ENCODE measurements at places on chromosomes 12 and 14. TPM values are rescaled to one million over a fixed set of nuclear protein-coding genes. Genes with fewer than 3 reads are reported as not detected.

The TRMT61A gene
- 9.2 TPM for total RNA-seq

The EMP1 gene
- 9.2 TPM for total RNA-seq

The PLEKHG7 gene
- total RNA-seq, result not detected

The KLRC2 gene
- total RNA-seq, result 0.27 TPM

The RNASE8 gene
- not detected for total RNA-seq

The PLA2G1B gene
- total RNA-seq, result not detected

The THTPA gene
- total RNA-seq, result 5.9 TPM

The ANKRD33 gene
- not detected for total RNA-seq

The EAPP gene
- 37.7 TPM for total RNA-seq

The CCDC175 gene
- total RNA-seq, result not detected

The KRT71 gene
- total RNA-seq, result not detected

The TMEM179 gene
- total RNA-seq, result not detected

The LRRK2 gene
- not detected for total RNA-seq

The CHST11 gene
- total RNA-seq, result 40.0 TPM

The EIF2S1 gene
- total RNA-seq, result 139 TPM

The SLC10A1 gene
- not detected for total RNA-seq

The CDH24 gene
- 1.1 TPM for total RNA-seq

The ZDHHC22 gene
- total RNA-seq, result not detected

The PTPRQ gene
- not detected for total RNA-seq

DNA sequence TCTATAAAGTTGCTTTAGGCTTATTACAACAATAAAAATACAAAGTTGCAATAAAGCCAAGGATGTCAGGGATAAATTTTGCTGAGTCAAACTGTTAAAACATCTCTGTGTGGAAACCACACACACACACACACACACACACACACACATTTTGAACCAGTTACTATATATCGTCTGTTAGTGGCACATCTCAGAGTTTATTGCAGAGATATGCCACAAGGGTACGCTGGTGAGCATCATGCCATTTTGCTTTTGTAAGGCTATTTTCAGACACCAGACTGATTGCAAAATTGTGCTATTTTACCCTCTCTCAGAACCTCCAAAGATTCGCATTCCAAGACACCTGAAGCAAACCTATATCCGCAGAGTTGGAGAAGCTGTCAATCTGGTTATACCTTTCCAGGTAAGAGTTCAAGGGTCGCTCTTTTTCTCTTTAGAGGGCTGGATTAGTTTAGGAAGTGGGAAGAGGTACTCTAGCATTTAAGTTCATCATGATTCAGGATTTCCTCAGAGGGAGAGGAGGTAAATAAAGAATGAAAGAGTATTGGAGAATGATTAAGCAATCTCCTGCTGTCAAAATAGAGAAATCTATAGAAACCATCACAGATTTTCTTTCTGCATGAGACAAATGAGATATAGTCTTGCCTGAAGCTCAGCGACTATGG is 27.3 kb upstream of the CHPT1 start:
- DNase-seq, result no peak

DNA sequence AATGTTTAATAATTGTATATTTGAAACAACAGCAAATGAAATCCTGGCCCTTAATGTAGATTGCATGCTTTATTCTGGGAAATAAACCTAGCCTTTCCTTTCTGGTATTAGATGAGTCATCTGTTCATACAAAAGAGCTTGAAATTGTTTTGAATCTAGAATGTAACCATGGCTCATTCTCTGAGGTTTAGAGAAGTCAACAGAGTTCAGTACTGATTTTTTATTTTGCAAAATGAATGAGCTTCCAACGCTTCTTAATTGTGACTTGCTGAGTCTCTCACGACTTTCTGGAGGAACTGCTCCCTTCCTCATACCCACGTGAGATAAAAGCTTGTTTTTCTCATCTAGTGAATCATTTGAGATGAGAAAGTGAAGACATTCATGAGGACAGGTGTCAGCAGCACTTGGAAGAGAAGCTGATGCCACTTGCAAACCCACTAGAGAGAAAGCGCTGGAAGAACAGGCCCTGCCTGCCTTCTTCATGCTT is 509.6 kb downstream of the VRK1 start:
- peak; percentile 39 for DNase-seq

- DNase-seq, result no peak
These were observed 155.2 kb downstream of the SLC38A4 start for GRCh38 chr12:46670636-46671035.

- no peak for DNase-seq
These were observed 180.0 kb upstream of the PRMT8 start for GRCh38 chr12:3311027-3311402.

- no peak for DNase-seq
These were observed 707 bp upstream of the MED6 start for GRCh38 chr14:70601162-70601561.

DNA sequence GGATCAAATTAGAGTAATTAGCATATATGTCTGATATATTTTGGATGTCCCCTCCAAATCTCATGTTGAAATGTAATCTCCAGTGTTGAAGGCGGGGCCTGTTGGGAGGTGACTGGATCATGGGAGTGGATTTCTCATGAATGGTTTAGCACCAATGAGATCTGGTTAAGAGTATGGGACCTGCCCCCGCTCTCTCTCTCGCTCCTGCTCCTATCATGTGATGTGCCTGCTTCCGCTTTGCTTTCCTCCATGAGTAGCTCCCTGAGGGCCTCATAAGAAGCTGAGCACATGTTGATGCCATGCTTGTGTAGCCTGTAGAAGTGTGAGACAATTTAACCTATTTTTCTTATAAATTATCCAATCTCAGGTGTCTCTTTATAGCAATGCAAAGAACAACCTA is 73.1 kb downstream of the PAWR start:
- DNase-seq, result no peak

GRCh38 chr12:2722806-2723205 is 72.0 kb upstream of the FKBP4 start:
- no peak for DNase-seq

DNA sequence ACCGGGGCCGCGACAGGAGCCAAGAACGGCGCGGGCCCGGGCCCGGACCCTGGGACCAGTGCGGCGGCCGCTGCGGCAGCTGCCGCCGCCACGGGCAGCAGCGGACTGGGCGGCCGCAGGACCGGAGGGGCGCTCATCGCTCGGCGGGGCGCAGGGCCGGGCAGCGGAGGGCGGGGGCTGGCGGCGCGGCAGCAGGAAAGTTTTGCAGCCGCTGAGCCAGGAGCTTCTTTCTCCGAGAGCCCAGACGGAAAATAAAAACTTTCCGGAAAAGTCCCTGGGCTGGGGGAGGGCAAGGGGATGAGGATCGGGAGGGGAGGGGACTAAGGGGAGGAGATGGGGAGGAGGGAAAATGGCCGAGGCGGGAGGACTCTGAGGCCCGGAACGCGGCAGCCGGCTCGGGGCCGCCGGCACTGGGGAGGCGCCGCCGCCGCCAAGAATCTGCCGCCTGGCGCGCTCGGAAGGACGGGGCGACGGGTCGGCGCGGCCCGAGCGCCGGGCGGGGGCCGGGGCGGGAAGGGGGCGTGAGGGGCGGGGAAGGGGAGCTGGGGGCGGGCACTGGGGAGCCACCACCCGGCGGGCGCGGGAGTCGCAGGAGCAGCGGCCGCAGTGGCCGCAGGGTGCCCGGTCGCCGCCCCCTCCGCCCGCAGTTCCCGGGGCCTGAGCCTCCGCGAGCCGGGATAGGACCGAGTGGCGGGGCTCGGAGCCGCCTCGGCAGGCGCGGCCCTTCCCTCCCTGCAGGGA is at the start of gene PRKD1:
PRKD1 (minus strand) TSS at position 472 of the 741 bp plus-strand sequence.
- DNase-seq, result no peak

GRCh38 chr14:92385561-92385960 is 62.6 kb downstream of the SLC24A4 start:
- no peak for DNase-seq

- no peak for DNase-seq
These were observed 191.5 kb downstream of the SLC5A8 start for GRCh38 chr12:101018540-101018939.

- peak; percentile 83 for DNase-seq
These were observed 4.9 kb upstream of the GPR132 start for GRCh38 chr14:105069871-105070759.

- DNase-seq, result no peak
These were observed 900.6 kb downstream of the VRK1 start for GRCh38 chr14:97697772-97698171.

DNA sequence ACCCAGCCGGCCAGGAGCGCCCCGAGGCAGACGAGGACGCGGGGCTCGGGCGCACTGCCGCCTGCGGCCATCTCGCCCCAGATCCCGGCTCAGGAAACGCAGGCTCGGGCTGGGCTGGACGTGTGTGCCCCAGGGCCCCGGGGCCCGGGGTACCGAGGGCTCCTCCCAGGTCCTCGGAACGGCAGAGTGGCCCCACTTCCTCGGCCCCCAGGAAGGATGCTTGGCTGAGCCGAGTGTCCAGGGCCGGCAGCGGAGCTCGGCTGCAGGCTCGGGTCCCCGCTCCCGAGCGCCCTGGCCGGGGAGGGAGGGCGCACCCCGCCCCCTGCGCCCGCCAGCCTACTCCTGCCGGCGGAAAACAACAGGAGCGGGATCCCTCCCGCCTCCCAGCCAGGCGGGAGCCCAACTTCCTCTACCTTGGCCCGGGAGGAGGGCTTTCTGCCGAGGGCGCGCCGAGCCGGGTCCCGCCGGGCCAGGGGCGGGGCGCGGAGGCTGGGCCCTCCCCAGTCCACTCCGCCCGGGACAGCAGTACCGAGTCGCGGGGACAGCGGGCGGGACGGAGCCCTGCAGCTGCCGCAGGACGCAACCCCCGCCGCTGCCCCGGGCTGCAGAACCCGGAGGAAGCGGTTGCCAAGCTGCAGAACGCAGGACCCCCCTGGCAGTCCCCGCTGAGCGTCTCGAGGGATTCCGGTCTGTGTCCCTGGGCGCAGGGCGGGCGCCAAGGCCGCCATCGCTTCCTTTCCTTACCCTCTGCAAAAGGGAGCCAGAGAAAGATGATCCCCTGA is at the start of gene VSIG10:
VSIG10 (minus strand) TSS at position 411 of the 782 bp plus-strand sequence; CDS start at position 71, 340 bp downstream.
- no peak for DNase-seq

DNA sequence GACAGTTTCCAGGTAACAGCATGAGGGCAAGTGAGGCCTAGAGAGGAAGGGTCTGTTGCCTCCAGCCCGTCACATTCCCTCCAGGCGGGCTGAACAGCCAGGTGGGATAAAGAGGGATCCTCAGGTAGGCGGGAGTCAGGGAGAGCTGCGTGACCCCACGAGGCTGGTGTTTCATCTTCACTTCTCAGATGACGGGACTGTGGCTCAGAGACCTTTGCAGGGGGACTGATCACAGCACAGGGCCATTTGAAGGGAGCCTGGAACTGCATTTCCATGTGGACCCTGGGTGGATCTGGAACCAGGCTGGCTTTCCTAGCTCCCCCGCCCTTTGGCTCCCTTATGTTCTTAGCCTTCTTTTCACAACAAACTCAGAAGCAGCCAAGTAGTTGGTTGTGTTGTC is 37.4 kb downstream of the SH2B3 start:
- peak; percentile 46 for DNase-seq

- DNase-seq, result no peak
These were observed 404.2 kb downstream of the GLT1D1 start for GRCh38 chr12:129257524-129257923.

DNA sequence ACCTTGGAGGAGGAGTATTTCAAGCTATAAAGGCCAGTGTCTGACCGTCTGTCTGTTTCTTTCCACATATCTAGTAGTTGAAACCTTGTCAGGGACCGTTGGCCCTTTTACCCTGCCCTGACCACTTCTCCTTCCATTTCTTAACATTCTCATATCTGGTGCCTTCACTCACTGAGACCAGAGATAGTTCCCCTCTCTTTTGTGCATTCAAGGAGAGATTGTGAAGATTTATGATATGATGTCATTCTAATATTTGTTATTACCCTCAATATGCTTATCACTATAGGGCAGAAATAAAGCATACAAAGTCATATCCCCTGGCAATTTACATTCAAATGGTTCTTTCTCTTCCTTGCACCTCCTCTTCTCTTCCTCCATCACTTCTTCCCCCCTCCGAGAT is 83.3 kb downstream of the PLXNC1 start:
- DNase-seq, result no peak

- no peak for DNase-seq
These were observed 271.5 kb upstream of the TBX3 start for GRCh38 chr12:114955414-114956014.

GRCh38 chr12:3680919-3681594 is 71.9 kb downstream of the CRACR2A start:
- no peak for DNase-seq

GRCh38 chr14:95233702-95234241 is 76.4 kb upstream of the DICER1 start:
- DNase-seq, result no peak

- no peak for DNase-seq
These were observed 39.1 kb upstream of the PAPLN start for GRCh38 chr14:73198253-73198652.

- DNase-seq, result no peak
These were observed 144.9 kb upstream of the SYT1 start for GRCh38 chr12:78719721-78720120.

- no peak for DNase-seq
These were observed 31.2 kb upstream of the OTOGL start for GRCh38 chr12:80068173-80068572.

- DNase-seq, result no peak
These were observed 301.9 kb downstream of the CCER1 start for GRCh38 chr12:90653040-90653439.

DNA sequence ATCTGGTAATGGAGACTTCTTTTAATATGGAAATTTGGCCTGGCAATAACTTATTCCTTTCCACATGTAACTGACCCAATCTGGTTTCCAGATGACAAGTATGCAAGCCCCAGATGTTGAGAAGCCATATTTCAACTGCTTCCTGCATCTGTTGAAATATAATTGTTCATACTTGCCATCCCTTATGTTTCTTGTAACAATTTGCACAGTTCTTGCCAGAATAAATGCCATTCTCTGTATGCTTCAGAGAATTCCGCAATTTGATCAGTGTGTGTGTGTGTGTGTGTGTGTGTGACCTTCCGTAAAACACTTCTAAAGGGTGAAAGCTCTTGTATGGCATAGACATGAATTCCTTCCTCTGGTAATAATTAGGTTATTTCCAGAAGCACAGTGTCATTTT is 1.8 kb upstream of the CLEC2A start:
- no peak for DNase-seq

- no peak for DNase-seq
These were observed 29.4 kb downstream of the ANO4 start for GRCh38 chr12:100823963-100824362.
